ENCODE measurements at places on chromosomes 7 and 10.

DNA sequence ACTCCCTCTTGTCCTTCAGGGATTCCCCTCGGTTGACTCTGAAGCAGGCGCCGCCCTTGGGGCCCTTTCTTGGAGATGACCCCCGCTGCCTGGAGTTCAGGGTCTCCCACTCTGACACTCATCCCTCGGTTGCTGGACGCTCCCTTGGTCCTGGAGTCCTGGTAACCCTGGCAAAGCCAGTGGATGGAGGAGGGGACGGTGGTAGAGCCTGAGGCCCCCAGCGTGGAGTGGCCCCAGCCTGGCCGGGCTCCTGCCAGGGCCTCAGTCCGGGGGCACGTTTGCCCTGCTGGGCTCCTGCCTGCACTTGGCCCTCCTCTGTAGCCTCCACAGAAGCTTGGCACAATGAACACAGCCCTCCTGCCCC lies 9.3 kb upstream of the CAMK2B start:
- DNase-seq = no peak

DNA sequence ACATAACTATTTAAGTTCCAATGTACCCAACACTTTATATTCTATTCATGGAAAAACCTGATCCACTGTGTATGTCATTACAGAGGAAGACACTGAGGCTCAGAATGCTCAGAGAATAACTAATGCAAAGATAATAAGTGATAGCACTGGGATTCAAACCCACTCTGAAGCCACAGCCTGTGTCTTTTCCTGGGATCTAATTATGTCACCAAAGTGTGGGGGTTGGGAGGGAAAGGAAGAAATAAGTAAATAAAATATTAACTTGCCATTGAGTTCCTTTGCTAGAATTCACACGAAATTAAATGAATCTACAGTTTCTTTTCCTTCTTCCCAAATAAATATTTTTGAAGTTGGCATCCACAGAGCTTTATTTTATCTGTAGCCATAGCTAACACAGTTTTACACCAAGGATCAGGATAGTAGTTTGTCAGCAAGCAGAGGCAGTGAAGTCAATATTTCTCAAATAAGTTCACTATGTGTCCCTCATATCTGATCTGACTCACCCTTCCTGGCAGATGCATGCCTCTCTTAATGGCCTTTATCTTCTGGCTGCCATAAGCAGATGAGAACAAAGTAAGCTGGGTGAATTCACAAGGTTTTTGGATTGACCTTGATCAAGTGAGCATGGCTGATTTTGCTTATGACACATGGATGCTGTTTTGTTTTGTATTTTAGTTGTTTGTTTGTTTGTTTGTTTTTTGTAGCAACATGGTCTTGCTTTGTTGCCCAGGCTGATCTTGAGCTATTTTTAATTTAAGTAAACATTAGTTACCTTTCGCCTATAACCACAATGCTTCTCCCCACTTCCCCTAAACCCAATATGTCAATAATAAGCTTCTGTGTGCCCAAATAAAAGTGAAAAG lies 6.3 kb downstream of the RAPGEF5 start:
- DNase-seq = no peak

DNA sequence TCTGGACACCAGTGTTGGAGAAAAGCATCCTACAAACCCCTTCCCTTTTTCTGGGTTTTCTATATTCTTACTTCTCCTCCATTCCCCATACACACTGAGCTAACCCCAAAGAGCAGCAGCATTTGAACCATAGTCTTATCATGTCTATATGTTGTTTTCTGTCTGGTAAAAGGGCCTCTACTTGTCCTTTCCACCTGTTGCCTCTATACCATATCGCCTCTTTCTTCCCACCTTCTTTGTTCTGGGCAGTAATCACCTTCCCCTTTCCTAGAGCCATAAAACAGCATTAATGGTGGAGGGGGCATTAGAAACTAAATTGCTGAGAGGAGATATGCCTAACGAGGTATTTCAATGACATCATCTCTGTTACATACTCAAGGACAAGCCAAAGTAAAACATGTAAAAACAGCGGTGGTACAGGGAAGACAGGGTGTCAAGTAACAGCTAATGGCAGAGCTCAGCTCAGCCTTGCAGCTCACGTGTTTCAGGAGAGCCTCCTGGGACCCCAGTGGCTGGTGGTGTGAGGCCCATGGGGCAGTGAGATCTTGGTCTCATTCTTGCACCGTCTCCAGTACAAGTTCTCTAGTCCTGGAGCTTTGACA lies 20.6 kb downstream of the NPY start:
- no peak for DNase-seq

DNA sequence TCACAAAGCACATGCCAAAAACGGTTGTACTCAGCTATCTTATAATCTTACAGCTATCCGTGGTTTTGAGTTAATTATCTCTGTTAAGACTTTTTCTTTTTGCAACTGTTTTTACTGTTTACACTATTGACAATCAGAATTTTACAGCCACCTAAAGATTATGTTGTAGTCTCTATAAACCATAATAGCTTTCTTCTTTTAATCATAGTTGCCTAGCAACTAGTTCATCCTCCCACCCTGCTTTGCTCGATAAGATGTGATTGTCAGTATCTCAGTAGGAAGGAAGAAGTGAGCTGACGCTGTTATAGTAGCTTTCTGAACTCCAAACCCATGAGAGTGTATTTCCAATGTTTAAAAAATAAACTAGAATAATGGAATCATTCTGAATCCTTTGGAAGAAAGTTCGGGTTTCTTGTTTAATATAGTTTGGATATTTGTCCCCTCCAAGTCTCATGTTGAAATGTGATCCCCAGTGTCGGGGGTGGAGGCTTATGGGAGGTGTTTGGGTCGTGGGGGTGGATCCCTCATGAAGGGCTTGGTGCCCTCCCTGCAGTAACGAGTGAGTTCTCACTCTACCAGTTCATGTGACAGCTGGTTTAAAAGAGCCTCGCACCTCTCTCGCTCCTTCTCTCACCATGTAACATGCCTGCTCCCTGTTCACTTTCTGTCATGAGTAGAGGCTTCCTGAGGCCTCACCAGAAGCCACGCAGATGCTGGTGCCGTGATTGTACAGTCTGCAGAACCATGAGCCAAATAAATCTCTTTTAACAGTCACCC lies 68.1 kb downstream of the SVOPL start:
- no peak for DNase-seq

DNA sequence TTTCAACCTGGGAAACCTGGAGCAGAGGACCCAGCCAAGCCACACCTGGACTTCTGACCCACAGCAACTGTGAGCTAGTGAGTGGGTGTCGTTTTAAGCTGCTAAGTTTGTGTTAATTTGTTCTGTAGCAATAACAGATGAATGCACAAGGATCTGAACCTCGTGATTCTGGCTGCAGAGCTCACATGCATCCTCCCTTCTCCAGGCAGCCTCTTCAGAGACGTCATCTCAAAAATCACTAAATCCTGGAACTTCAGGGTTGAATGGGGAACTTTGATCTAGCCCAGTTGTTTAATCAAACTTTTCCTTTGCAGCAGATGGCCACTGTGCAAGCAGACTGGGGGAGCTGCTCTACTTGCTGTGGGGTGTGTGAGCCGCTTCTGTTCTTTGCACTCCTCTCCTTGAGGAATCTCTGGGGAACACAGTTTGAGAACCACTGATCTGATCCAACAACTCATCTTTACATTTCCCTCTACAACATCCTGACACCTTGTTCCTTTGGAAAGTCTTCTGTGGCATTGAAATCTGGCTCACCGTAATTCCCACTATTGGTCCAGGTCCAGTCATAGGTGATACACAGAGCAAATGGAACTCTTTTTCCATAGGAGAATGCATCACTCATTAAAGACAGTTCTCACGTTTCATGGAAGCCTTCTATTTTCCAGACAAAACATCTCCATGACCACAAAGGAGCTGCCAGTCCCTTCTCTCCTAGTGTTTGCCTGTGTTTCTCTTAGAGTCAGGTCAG lies 90.3 kb downstream of the CHN2 start:
- no peak for DNase-seq

- DNase-seq = no peak
Measured at GRCh38 chr10:100566561-100566960, 30.8 kb downstream of the HIF1AN start.

- no peak for DNase-seq
Measured at GRCh38 chr10:78062296-78062695, 28.6 kb downstream of the RPS24 start.

DNA sequence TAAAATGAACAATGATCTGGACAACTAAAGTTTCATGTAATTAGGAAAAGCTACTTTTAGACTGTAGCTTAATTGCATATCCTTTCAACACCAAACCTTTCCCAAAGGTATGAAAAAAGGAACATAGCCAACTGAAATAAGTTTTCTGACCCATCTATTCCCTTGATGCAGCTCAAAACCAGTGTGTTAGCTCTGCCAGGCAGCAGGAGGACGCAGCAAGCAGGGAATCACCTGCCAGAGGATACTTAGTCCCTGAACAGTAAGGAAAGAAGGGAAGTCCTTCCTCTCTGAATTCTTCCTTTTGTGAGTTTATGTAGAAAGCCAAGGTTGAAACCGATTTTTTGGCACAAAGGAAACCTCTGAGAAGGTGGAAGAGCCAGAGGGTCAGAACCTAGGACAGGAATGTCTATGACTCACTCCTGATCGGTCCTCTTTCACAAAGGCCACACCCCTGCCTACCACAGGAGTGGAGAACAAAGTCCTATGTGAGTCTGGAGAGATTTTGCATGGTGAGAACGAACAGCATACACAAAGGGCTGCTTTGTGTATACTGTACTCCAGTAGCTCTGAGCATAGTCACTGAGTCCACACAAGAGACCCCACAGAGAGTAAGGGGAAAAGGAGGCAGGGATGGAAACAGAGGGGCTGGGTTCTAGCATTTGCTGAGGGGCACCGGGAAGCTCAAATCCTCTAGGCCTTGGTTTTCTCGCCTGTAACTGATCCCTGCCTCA lies 68.8 kb upstream of the GSDME start:
- no peak for DNase-seq

DNA sequence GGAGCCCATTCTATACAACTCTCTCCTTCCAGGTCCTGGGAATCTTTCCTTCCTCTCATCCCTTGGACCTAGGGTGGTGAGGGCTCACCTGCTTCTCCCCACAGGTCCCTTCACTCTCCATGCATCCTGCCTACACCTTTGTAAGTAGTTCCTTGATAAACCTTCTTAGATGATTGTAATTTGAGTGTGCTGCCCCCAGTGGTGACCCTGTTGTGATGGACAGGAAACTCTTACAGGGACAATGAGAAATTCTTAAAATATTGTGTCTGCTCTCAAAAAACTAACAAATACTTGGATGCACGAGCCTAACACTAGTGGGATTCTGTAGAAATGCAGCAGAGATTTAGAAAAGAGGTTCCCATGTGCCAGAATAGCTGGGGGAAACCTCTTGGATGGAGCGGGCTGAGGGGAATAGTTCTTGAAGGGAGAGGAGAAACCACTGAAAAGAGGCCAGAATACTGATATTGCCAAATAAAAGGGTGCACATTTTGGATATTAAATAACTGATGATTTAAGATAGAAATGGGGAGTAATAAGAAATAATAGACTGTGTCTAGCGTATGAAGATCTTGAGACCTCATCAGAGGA lies 6.7 kb upstream of the PAXIP1 start:
- DNase-seq = no peak

- DNase-seq = no peak
Measured at GRCh38 chr7:6691609-6692106, 15.1 kb downstream of the ZNF12 start.

- DNase-seq = no peak
Measured at GRCh38 chr7:45217358-45217757, 59.8 kb downstream of the RAMP3 start.

- no peak for DNase-seq
Measured at GRCh38 chr10:93652857-93653256, 40.5 kb downstream of the PDE6C start.
